Endothelial cell (in vitro differentiated cells): ENCODE measurements at places on chromosomes 2 and 18. TPM values are rescaled to one million over a fixed set of nuclear protein-coding genes. Genes with fewer than 3 reads are reported as not detected.

FKBP7 gene
- 15.5 TPM for total RNA-seq

BMP10 gene
- total RNA-seq = not detected

YIPF4 gene
- total RNA-seq = 58.0 TPM

PROKR1 gene
- 0.38 TPM for total RNA-seq

CCDC74A gene
- total RNA-seq = 16.0 TPM

FAM237A gene
- not detected for total RNA-seq

TUBA3E gene
- total RNA-seq = not detected

TEX44 gene
- total RNA-seq = not detected

PAX8 gene
- total RNA-seq = 2.1 TPM

LYPD1 gene
- total RNA-seq = 0.64 TPM

DSG4 gene
- total RNA-seq = not detected

DRC1 gene
- 0.36 TPM for total RNA-seq

GTF2A1L gene
- not detected for total RNA-seq

SERPINB5 gene
- not detected for total RNA-seq

ACTR3 gene
- total RNA-seq = 284 TPM

RAB11FIP5 gene
- total RNA-seq = 27.8 TPM

CXCR1 gene
- not detected for total RNA-seq

INO80B gene
- total RNA-seq = 22.1 TPM

CPLX4 gene
- not detected for total RNA-seq

IL1R2 gene
- not detected for total RNA-seq

ZNF236 gene
- total RNA-seq = 19.4 TPM

KCNJ3 gene
- not detected for total RNA-seq

CYRIA gene
- total RNA-seq = 32.4 TPM

GATA6 gene
- total RNA-seq = 23.8 TPM

ASPRV1 gene
- total RNA-seq = 0.87 TPM
